ENCODE measurements at places on chromosomes 11 and 22. TPM values are rescaled to one million over a fixed set of nuclear protein-coding genes. Genes with fewer than 3 reads are reported as not detected.

DNA sequence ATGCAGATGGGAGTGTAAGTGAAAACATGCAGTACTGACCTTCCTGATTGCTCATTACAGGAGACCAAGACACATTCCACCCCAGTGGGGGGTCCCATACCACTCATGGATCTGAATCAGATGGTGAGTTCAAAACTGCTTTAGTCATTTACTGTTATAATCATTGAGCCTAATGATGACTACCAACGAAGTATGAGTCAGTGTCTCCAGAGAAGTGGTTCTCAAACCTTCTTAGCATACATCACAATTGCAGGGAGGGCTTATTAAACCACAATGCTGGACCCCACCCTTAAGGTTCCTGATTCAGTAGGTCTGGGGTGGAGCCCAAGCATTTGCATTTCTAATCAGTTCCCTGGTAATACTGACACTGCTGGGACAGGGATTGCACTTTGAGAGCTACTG, 75.8 kb downstream of the CD44 start:
- peak; percentile 93 for DNase-seq

GRCh38 chr11:106327134-106327533, 249.7 kb downstream of the AASDHPPT start:
- DNase-seq: no peak

GRCh38 chr11:22733475-22734248, 67.3 kb downstream of the GAS2 start:
- no peak for DNase-seq

GRCh38 chr11:95545116-95545875, 244.3 kb downstream of the FAM76B start:
- no peak for DNase-seq

- no peak for DNase-seq
Measured at GRCh38 chr11:25727944-25728343, 604.0 kb upstream of the ANO3 start.

- DNase-seq: no peak
Measured at GRCh38 chr22:37995460-37995859, 11.1 kb upstream of the SOX10 start.

DNA sequence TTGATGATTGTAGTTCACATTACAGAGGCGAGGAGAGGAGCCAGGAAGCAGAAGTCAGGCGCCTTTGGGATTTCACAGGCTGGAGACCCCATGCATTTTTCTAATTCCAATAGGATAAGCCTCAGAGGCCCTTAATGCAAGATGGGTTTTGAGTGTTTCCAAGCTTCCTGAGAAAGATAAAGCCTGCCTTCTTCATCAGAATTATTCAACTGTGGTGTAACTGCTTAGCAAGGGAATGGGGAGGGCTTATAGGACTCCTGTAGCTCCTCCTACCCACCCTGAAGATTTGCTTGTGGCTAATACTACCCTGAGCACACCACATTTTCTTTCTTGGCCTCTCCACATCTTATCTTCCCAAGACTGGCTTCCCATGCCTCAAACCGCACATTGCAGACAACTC, 151.1 kb upstream of the ISX start:
- no peak for DNase-seq

GRCh38 chr11:8040921-8041285, 40.1 kb upstream of the TUB start:
- DNase-seq: no peak

DNA sequence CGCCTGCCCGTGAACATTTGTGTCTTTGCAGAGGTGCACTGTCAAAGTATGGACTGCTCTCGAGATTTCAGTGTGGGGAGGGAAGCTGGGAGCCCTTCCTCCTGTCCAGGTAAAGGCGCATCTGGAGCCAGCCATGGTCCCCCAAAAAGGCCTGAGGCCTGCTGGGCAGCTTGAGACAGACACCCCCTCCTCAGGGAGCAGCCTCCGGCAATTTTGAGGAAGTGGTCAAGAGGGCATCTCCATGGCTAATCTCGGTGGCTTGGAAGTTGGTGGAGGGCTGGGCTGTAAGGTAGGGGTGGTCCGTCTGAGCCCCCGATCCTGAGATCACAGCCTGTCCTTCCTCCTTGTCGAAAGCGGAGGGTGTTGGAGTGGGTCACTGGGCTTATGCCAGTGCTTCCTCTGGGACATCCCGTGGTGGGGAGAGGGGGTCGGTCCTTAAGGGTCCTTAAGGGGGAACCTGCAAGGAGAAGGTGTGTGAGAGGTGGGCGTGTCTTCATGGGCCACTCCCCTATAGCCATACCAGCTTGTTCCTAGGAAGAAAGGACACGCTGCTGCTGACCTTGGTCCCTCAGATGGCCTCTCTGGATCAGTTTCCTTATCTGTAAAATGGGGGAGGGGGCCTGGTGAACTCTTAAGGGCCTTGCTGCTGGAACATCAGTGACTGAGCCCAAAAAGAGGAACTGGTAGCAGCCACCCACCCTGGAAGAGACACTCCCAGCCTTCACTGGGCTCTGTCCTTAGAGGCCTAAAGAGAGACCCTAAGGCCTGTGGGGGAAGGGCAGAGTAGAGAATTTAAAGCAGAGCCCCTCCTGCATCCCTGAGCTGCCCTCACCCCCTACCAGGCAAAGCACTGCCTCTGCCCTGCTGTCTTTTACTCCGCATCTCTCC, 2.6 kb downstream of the KCNC1 start:
- DNase-seq: no peak

DNA sequence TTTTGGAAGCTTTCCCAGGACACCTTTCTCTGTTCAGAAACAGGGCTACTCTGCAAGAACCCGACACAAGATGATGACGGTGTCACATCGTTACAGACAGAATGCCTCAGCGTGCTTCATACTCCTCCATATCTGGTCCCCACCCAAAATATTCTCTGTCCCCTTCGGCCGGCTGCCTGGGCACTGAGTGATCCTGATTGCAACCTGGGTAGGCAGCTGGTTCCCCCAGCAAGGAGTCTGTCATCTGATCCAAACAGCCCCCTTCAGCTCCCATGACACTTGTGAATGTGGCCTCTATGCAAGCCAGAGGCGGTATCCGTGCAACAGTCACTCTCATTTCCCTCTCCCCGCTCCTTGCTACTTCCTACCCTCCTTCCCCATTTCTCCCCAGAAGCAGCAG, 431.7 kb upstream of the B3GAT1 start:
- DNase-seq: no peak

DNA sequence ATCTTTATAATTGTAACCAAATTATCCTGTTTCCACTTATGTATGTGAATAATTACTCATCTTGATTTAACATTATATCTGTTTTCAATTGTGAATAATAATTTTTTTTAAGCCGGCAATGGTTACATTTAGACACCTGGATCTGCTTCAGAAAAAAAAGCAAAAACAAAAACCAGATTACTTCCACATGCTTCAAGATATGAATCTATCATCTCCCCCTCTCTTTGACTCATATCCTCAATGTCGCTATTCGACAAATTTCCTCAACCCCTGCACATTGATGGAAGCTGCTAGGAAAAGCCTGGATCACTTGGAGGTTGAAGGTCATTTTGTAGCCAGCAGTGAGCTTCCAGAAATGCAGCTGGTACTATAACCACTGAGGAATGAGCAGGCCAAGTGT, 42.7 kb downstream of the SLC1A2 start:
- DNase-seq: no peak

DNA sequence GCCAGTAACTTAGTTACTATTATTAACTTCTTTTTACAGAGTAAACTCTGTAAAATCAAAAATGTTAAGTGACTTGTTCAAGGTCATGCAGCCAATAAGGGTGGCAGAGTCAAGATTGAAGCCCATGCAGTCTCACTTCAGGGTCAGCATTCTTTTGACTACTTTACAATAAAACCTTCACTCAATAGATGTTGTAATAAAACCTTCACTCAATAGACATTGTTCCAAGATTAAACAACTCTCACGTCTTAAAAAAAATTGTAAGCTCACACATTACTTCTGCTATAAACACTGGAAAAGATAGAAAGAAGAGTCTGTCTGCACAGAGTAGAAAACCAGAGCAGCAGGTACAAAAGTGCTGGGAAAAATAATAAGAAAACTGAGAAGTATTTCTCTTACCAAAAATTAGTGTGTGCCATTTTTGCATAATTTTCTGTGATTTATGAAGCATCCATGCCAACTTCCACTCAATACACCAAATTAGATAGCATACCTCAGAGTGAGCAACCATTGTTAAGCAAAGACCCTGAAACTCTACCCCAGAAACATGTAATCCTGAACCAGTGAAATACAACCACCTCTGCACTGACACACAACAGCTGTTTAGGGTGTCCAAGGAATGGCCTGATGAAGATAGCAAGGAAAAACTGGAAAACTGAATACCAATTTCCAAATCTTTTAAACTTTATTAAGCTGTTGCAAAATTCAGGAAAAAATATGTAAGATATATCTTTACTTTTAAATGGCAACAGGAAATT, 4.9 kb upstream of the SOX6 start:
- no peak for DNase-seq

- peak; percentile 31 for DNase-seq
Measured at GRCh38 chr11:94673951-94674491, 94.1 kb upstream of the AMOTL1 start.

- DNase-seq: peak; percentile 33
Measured at GRCh38 chr11:128548649-128549255, 38.6 kb downstream of the ETS1 start.

GRCh38 chr11:91857179-91857578, 367.4 kb upstream of the FAT3 start:
- DNase-seq: no peak

GRCh38 chr22:49541693-49542230, 285.9 kb downstream of the BRD1 start:
- DNase-seq: no peak

DNA sequence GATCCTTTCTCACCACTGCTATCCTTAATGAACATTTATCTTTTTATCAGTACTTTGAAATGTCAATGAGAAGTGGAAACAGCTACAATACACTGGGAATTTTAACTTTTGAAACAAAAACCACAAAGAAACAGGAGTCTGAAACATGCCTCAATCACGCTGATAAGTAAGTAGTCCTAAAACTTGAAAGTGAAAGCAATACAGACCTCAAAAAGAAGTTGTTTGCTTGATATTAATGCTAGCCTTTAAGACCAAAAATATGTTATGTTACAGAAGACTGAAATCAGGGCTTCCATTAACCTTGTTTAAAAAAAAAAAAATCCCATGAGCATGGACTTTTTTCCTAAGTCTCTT, 21.3 kb downstream of the PHF21A start:
- DNase-seq: no peak

DNA sequence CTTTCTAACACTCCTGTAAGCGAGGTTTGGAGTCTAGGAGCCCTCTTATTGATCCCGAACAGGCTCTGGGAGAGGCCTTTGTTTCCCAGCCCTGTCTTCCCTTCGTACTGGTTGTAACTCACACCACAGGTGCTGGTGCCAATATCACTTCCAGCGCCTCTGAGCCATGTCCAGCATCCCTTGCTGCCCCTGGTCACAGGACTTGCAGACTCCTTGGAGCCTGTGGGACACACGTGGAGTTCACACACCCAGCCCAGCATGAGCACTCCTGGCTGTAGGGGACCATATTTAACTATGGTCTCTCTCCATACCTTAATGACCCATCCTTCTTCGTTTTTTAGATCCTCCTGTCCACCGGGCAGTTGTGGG, 2.2 kb downstream of the ZBTB16 start:
- no peak for DNase-seq

- DNase-seq: no peak
Measured at GRCh38 chr22:25076336-25076735, 123.3 kb upstream of the CRYBB3 start.

- DNase-seq: no peak
Measured at GRCh38 chr11:134742956-134743819, 331.1 kb upstream of the B3GAT1 start.

DNA sequence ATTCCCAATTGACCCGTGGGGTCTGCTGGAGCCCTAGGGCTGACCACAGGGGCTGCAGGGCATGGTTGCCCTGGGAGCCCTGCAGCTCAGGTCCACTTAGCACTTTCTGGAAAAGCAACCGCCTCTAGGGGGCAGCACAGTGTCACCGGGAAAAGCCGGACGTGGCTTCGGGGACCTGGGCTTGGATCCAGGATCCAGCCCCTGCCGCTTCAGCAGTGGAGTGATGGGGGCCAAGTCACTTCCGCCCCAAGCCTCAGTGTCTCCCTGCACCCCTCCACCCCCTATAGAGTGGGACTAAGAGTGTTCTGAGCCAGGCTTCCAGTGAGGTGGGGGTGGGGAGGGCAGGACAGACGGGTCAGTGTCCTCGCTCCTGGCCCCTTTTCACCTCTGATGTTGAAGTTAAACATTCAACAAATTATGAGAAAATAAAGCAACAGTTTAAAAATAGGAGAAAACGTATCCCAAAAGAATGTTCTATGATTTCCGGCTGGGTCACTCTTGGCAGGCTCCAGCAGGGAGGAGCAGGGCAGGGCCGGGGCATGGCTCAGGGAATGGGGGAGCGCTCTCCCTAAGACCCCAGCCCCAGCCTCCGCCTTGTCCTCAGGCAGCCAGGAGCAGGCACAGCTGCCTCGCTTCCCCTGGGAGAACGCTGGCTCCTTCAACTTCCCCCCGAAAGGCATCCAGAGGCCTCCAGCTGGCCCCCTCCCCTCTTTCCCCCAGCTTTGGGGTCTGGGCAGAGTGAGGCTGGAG, 96.5 kb upstream of the FGF3 start:
- DNase-seq: peak; percentile 72

Gene GRIA4
- not detected for total RNA-seq

Gene FOSL1
- 37.3 TPM for total RNA-seq

Gene KCNK4
- not detected for total RNA-seq

Gene RFPL3
- not detected for total RNA-seq

Gene HORMAD2
- not detected for total RNA-seq

Gene MOGAT2
- not detected for total RNA-seq
